ENCODE measurements at places on chromosomes 16 and 17. TPM values are rescaled to one million over a fixed set of nuclear protein-coding genes. Genes with fewer than 3 reads are reported as not detected.

Gene TAT
- total RNA-seq, result 0.49 TPM

Gene MEIOC
- total RNA-seq, result 0.82 TPM

Gene VMO1
- 0.49 TPM for total RNA-seq

Gene SHISA6
- total RNA-seq, result not detected

Gene WNT9B
- total RNA-seq, result not detected

Gene FBXO31
- 22.4 TPM for total RNA-seq

Gene TSNAXIP1
- total RNA-seq, result 1.6 TPM

Gene AANAT
- not detected for total RNA-seq

Gene ROGDI
- total RNA-seq, result 31.9 TPM

Gene CLEC3A
- total RNA-seq, result 0.23 TPM

Gene P2RX5
- 14.9 TPM for total RNA-seq

Gene PRAC1
- not detected for total RNA-seq

Gene TBC1D28
- not detected for total RNA-seq

Gene C16orf74
- total RNA-seq, result 1.5 TPM

Gene FBXW10B
- 0.54 TPM for total RNA-seq

Gene AATK
- total RNA-seq, result 3.7 TPM

Gene RHBDL1
- total RNA-seq, result 6.6 TPM

Gene CFAP97D1
- not detected for total RNA-seq
